ENCODE measurements at places on chromosomes 11 and 22. TPM values are rescaled to one million over a fixed set of nuclear protein-coding genes. Genes with fewer than 3 reads are reported as not detected.

The LDHAL6A gene
- not detected for total RNA-seq

The PICK1 gene
- total RNA-seq: 20.9 TPM

The OR5P2 gene
- not detected for total RNA-seq

The PRAME gene
- not detected for total RNA-seq

The CEND1 gene
- not detected for total RNA-seq

The TRIM49 gene
- not detected for total RNA-seq

The FGF19 gene
- not detected for total RNA-seq

The TUBA8 gene
- total RNA-seq: 243 TPM

The MMP10 gene
- total RNA-seq: not detected

The OR52R1 gene
- not detected for total RNA-seq

The C11orf42 gene
- not detected for total RNA-seq

The SCT gene
- total RNA-seq: not detected

The LRP5 gene
- total RNA-seq: 61.6 TPM

The CASP1 gene
- total RNA-seq: 11.9 TPM

The XRCC6 gene
- 172 TPM for total RNA-seq

The MPZL3 gene
- 2.2 TPM for total RNA-seq

The ARHGAP8 gene
- total RNA-seq: 0.16 TPM

The DCPS gene
- 10.8 TPM for total RNA-seq

The IGSF9B gene
- 41.7 TPM for total RNA-seq

The CAT gene
- total RNA-seq: 152 TPM

The UQCR10 gene
- total RNA-seq: 381 TPM

The BTG4 gene
- total RNA-seq: not detected

The AQP11 gene
- total RNA-seq: 0.78 TPM

The RHOD gene
- 62.5 TPM for total RNA-seq

The KRTAP5-7 gene
- total RNA-seq: not detected

The ADAMTS8 gene
- total RNA-seq: 0.57 TPM

The PAAF1 gene
- 10.7 TPM for total RNA-seq

The KCNE3 gene
- 2.9 TPM for total RNA-seq

The C22orf42 gene
- not detected for total RNA-seq

The TYR gene
- not detected for total RNA-seq

The OR2AT4 gene
- not detected for total RNA-seq

The CCDC73 gene
- total RNA-seq: not detected

The SMTNL1 gene
- not detected for total RNA-seq

The CCDC87 gene
- total RNA-seq: 0.27 TPM

The TRIM68 gene
- total RNA-seq: 11.6 TPM

The KREMEN1 gene
- 48.8 TPM for total RNA-seq

The CHRM1 gene
- not detected for total RNA-seq

The PVALB gene
- total RNA-seq: not detected

The DNAJB7 gene
- total RNA-seq: not detected

The DBX1 gene
- total RNA-seq: not detected

The TRMT112 gene
- 92.8 TPM for total RNA-seq

The CNGA4 gene
- not detected for total RNA-seq

The BRSK2 gene
- total RNA-seq: 1.4 TPM

The POU2AF3 gene
- total RNA-seq: 0.65 TPM

The MS4A6E gene
- total RNA-seq: not detected

The GTSE1 gene
- 0.92 TPM for total RNA-seq

The HBB gene
- 140 TPM for total RNA-seq

The RBMXL2 gene
- not detected for total RNA-seq
